ENCODE measurements at places on chromosomes 2 and 18.

GRCh38 chr2:31674446-31674845 is 93.7 kb upstream of the SRD5A2 start:
- DNase-seq: no peak

- no peak for DNase-seq
Observed at GRCh38 chr2:237616734-237617586, 10.4 kb upstream of the LRRFIP1 start.

GRCh38 chr2:68853035-68853434 is 18.2 kb downstream of the BMP10 start:
- DNase-seq: no peak

DNA sequence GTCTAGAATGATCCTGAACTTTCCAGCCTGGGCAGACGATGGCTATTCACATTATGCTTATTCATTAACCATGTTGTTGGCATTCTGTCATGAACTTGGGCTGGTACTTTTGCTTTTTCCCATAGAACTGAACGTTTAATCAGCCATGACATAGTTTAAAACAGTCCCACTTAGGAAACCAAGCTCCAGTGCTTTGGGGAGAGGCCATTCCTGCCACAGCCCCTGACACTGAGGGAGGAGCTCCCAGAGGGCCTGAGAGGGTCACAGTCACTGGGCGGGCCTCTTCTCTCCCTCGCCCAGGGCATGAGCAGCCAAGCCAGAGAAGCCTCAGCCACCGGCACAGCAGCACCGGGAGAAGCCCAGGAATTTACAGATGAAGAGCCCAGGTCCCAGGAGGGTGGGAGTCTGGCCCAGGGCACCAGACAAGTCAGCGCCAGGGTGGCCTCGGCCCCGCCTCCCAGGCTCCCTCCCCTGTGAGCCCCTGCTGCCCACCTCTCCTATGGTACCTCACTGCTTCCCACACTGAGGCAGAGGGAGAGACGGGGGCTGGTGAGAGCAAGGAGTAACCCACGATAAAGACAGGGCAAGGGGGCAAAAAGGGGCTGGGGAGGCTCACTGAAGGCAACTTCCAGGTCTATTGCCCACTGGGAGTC is 33.6 kb downstream of the MAL start:
- DNase-seq: no peak

DNA sequence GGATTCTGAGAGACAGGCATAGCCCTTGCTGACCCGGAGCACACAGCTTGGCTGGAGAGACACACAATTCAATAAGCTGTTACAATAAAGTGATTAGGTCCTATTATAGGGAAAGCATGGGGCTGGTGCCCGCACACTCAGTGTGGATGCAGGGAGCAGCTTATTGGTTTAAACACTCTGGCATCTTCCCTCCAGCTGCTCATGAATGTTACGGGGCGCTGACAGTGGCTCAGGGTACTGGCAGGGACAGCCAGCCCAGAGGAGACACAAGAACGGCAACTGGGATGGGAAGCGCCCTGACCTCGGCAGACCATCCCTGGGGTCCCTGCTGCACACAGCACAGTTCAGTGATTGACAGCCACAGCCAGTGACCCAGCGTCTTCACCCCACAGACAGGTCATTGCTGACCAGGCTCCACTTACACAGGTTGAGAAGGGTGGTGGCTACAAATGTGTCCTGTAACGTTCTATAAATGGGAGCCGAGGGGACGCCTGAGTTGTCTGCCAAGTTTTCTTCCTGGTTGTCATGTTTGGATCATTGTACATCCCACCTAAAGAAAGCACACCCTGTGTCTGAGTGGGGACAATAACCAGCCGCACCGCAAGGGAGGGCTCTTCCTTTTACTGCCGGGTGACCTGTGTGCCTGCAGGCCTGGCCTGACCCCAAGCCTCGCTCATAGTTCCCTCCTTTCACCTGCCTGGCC is 60.3 kb downstream of the SH3BP4 start:
- DNase-seq: no peak

GRCh38 chr18:48364146-48364545 is 45.0 kb downstream of the ZBTB7C start:
- no peak for DNase-seq

DNA sequence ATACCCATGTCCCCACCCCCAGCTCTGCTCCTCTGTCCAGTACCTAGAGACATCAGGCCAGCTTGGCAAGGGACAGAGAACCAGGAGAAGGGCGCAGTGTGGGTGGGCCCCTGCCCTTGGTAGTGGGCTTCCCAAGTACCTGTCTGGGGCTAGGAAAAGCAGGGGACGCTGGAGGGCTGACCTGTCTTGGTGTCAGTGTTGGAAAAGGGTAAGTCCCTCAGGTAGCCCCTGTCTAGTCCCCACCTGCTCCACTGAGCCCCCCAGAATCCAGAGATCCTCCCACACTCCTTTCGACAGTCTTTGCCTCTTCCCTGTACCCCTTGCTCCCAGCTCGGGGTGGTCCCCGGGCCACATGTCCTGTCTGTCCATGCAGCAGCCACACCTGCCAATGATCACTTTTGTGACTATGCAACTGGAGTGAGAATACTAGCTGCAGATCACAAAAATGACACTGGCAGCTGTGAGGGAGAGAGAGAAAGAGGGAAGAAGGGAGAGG is 14.6 kb downstream of the DNAJB2 start:
- no peak for DNase-seq

DNA sequence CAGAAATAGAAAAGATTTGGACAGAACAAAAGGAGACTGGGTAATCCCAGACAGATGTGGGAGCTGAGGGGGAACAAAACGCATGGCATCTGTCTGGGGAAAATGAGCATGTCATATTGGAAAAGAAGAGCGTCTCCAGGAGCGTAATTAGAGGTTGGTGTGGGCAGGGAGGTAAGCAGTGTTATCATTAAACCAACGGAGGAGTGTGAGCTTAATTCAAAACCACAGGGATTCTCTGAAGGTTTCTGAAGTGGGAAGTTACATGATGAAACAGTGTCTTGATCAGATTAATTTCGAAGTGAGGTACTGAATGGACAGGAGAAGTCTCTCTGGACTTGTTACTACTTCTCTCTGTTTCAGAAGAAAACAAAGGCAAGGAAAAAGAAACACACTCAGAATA is 53.3 kb downstream of the DTNB start:
- no peak for DNase-seq

DNA sequence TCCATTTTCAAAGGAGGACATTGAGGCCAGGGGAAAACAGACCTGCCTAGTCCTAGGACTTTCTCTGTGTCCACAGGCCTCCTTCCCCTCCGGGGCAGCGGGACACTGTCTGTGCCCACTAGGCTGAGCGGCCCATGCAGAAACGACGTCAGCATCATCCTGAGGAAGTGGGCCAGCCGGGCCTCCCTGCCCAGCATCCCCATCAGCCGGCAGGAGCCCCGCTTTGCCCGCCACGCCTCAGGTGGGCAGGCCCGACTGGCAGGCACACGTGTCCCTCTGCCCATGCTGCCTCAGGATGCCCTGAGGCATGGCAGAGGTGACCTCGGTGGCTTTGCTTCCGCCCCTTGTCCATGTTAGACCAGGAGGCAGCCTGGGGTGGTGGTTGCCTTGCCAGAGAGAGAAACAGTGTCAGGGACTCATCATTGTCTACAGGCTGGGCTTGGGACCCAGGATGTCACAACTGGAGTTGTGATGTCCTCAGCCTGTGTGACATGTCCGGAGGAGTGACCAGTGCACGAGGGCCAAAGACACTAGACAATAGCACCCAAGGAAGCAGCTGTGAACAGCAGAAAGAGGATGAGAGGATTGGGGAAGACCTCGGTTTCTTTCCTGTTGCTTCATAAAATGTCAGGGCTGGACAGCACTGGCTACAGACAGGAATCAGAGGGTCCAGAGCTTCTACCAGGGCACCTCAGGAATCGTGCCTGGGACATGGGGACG is 36.8 kb downstream of the TOGARAM2 start:
- DNase-seq: no peak

DNA sequence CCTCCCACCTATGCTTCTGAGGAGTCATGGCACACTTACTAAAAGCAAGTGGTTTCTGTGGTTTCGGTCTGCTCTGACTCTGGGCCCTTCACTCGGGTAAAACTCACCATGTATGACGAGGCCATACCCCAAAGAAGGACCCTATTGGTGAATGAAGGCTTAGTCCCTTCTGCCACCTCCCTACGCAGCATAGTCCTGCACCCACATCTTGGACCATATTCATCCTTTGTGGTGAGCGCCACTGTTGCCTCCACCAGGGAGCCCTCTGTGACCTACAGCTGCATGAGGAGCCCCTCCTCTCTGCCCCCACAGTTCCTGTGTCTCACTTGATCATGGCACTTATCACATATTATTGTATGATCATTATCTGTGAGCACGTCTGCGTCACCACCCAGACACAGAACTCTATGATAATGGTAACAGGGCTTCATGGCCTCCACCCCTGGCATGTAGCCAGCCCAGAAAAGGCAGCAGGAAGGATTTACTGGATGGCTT is 113.3 kb downstream of the TFCP2L1 start:
- DNase-seq: no peak

DNA sequence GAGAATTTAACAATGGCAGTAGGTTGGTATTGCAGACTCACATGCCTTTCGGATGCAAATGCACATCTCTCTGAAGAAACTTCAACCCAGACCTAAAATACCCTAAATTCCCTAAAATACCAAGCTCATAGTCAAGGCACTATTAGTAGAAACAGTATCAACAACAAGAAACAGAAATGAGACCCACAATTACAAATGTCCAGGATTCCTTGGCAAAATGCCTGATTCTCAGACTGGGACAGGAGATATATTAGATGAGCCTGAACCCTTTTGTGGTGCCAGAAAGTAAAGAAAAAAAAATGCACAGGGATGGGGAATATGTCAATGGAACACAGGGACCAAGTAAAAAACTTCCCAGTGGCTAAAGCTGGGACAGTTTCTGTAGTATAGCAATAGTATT is 77.2 kb downstream of the NAT8 start:
- DNase-seq: no peak

All from NCI-H187 (cell line).